ENCODE measurements at places on chromosomes 2 and 18.

GRCh38 chr2:64219149-64219548 lies 74.9 kb upstream of the PELI1 start:
- no peak for DNase-seq

DNA sequence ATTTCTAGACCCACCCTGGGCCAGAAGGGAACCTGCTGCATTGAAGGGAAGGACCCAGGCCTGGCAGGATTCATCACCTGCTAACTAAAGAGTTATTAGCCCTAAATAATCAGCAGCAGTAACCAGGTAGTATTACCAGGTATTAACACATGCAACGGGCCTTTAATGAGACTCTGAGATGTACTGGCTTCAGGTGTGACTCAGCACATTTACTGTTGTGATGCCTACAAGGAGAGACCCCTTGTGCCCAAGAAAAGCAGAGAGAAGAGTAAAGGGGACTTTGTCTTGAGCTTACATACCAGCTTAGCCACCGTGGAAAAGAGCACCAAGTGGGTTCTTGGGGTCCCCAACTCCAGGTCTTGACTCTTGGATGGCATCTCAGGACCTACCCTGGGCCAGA lies 243.1 kb upstream of the SLC39A10 start:
- DNase-seq, result no peak

DNA sequence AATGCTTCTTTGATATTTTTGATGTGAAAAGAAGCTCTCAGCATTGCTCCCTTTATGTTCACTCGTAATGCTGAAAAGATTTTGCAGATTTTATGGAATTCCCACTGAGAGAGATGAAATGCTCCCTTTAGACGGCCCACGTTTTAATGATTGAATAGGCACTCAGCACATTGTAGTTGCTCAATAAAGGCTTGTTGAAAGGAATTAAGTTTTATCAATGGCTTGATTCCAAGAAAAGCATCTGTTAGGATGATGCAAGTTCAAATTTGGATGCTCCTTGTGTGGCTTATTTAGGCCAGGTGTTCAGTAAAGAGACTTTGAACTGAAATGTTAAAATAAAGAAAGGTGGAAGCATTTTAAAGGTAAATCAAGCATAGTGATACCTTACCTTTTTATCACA lies 725.1 kb downstream of the EPHA4 start:
- no peak for DNase-seq

- no peak for DNase-seq
Observed at GRCh38 chr2:105875241-105875640, 130.5 kb downstream of the NCK2 start.

DNA sequence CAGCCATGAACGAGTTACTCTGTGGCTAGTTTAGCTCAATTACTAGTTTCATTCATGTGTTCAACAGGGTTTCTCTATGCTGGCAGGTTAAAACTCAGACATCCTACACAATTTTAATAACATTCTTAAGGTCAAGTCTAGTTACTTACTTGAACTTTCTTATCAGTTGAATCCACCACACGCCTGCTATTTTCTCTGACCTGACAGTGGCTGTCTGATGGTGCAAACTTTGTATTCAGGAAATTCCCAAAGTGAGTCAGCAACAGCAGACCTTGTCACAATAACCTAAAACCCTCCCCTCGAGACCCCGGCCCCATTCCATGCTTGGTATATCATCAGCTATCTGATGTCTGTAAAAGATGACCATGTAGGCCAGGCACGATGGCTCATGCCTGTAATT lies 20.8 kb upstream of the CIDEA start:
- DNase-seq, result no peak

- DNase-seq, result peak; percentile 29
Observed at GRCh38 chr2:195318440-195319111, 338.4 kb upstream of the SLC39A10 start.

- no peak for DNase-seq
Observed at GRCh38 chr2:43073401-43073825, 153.0 kb downstream of the ZFP36L2 start.

DNA sequence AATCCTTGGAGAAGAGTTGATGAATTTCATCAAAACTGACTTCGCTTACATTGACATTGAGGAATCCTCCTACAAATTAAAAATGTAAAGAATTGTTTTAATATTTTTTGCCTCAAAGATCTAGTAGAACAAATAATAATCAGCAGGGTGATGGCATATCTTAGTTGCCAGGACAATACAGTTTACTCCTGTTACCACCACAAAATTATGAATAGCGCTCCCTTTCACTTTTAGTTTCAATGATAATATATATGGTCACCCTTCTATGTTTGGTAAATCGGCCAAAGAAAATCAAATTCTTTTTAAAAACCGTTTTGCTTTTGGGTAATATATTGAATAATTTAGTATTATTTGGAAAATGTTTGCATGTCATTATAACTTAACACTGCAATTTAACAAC lies 39.0 kb downstream of the B4GALT6 start:
- no peak for DNase-seq

DNA sequence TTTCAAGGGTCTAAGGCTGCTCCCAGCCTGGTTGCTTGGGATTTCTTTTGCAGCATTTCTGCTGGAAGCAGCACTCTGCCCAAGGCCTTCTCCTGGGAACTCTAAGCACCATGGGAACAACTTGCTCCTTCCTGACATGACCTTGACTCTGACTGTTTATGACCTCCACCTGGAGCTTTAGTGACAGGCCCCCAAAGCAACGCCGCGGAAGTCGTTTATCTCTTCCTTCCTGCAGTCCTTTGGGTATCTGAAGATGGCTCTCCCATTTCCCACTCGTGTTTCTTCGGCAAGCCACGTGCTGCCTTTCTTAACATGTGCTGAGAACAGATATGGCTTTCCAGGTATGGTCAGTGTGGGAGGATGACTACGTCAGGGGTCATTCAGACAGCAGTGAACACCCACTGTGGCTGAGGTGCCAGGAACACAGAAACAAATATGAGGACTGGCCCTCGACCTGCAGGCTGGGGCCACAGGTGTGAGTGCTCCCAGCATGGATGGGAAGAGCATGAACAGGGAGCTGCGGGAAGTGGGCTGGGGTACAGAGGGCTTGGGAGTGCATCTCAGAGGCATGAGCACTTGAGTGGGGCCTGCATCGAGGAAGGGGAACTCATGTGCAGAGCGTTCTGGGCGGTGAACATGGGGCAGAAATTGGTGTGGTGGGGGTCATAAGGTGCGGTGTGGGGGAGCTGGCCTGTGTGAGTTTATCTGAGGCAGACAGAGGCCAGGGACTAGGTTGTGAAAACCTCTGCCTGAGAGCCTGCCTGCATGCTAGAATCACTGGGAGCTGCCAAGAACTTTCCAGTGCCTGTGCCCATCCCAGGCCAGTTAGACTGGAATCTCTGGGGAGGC lies 140.5 kb downstream of the TSN start:
- no peak for DNase-seq

GRCh38 chr2:35294636-35295263 lies 1060.8 kb upstream of the CRIM1 start:
- no peak for DNase-seq

DNA sequence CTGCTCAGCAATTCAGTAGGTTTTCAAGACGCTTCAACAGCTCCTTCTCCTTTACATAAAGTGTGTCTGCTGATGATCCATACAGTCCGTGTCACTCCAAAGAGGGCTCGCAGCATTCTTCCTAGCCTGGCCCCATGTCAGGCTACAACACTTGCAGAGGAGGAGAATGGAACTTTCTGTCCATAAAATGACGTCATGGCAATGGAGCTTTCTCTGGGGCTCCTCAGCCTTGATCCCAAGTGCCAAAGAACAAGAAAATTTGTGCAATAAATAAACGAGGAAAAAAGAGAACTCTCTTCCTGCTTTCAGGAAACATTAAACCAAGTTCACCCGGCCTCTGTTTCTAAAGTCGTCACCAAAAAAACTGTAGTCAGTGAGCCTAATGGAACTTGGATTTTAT lies 199.5 kb upstream of the MEIS1 start:
- DNase-seq, result no peak

GRCh38 chr2:198309673-198310280 lies 505.4 kb downstream of the PLCL1 start:
- DNase-seq, result no peak

GRCh38 chr18:57587098-57587661 lies 678 bp upstream of the FECH start:
- no peak for DNase-seq

DNA sequence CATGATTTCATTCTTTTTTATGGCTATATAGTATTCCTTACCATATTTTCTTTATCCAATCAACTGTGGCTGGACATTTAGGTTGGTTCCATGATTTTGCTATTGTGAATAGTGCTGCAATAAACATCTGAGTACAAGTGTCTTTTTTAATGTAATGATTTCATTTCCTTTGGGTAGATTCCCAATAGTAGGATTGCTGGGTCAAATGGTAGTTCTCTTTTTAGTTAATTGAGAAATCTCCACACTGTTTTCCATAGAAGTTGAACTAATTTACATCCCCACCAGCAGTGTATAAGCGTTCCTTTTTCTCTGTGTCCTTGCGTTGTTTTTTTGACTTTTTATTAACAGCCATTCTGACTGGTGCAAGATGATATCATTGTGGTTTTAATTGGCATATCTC lies 59.1 kb upstream of the IL1RL1 start:
- no peak for DNase-seq

DNA sequence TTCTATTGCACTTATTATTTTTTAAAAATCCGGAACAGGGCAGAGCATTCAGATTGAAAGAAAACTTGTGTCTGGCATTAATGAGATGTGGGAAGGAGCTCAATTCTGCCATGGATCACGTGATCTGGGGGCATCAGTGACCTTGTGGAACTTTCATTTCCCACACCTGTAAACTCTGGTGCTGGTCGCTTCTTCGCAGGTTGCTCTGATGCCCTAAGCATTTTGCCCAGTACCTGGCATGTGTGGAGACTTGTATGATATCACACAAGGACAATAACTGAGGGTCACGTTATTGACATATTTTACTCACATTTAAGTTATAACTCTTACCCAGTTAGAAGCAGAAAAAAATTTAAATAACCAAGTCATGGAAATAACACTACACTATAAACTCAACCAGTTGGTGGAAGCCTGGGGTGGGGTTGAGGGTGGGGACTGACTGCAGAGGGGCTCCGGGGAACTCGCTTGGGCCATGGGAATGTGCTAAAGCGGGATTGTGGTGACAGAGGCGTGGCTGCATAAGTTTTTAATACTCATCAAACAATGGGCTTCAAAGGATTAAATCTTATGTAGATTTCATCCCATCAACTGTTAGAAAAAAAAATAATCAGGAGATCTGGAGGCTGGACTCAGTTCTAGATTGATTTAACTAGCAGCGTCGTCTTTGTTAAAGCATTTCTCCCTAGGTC lies 36.5 kb downstream of the ST3GAL5 start:
- no peak for DNase-seq

GRCh38 chr18:65754121-65754520 lies 3.3 kb downstream of the CDH7 start:
- no peak for DNase-seq

DNA sequence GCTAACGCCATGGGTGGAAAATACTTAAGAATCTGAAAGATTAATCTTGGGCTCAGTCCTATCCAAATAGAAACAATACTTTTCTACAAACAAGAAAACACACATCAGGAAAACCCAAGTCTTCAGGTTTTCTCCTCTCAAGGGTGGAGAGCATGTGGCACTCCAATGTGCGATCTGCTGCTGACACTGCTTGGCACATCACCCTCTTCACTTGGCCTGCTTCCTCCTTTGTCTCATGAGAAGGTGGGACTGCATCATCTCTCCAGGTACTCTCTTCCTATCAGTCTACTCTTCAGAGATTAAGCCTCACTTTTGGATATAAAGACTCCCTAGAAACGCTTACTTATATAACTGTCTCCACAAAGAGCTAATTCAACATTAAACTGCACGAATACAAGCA lies 26.4 kb downstream of the HDLBP start:
- DNase-seq, result no peak

DNA sequence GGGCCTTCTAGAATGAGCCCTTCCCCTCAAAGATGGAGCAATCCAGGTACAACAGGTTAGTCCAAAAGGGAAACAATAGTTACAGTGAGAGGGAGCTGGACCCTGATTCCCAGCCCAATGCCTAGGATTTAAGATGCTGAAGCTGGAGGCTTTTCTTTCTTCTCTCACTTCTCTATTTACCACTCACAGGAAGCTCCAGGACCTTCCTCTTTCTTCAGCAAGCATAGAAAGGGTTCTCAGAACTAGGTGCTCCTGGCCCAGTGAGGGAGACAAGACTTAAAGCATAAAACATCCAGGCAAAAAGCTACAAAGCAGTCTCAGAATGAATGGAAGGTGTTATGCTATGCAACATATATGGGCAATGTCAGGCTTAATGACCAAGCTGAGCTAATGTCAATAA lies 279.0 kb downstream of the SRBD1 start:
- no peak for DNase-seq

- no peak for DNase-seq
Observed at GRCh38 chr2:133193544-133194361, 374.5 kb downstream of the NCKAP5 start.

DNA sequence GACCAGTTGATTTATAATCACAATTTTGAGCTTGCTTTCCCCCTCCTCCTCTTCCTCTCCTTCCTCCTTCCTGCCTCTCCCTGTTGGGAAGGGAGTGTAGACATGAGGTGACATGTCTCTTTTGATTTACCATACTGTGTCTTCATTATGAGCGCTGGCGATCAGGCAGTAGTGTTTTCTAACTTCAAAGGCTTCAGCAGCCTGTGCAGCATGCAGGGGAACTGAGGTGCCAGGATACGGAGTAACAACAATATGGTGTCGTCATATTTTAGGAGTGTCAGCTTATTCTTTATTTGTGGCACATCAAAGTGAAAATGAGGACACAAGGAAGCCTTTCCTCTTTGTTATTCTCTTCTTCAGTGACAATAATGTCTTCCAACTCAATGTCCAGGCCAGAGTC lies 864.2 kb downstream of the SLC4A3 start:
- DNase-seq, result no peak

- DNase-seq, result no peak
Observed at GRCh38 chr2:45172142-45172541, 162.9 kb upstream of the SIX2 start.

DNA sequence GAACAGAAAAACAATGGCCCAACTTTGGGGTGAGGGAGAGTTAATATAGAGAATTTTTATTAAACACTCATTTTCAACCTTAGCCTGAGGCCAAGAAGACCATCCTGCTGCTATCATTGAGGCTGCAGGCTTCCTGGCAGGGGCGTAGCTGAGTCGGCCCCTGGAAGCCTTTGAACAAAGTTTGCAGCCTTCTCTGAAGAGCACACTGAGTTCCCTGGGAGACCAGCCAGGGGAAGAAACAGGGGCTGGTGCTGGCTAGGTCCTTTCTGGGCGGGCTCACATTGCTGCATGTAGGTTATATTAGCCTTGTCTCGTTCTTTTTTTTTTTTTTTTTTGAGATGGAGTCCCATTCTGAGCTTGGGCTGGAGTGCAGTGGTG lies 126.8 kb upstream of the HS6ST1 start:
- peak; percentile 3 for DNase-seq
